Esophagus squamous epithelium (tissue), 5 donors: ENCODE measurements at places on chromosomes 4 and X.

DNA sequence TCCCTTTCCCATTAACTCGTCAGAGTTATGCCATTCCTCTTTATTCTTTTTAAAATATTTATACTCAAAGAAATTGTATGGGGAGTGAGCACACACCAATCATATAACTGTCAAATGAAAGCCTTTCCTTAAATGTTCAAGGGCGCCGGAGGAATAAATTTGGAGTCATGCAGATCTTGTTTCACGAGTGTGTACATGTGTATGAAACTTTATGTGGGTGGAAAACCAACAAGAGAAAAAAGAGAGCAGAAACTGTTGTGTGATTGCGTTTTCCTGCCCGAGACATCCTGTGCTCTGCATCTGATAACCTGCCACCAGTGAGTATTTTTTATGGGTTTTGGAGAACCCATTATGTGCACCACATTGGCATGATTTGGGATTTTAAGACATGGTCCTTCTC lies 88.3 kb downstream of the FHDC1 start:
- peaks cover 28% of the 10 kb centered on the region for H3K4me1 ChIP-seq
- no peak for DNase-seq
- H3K36me3 ChIP-seq, result no peaks in the 10 kb centered on the region
- H3K4me3 ChIP-seq, result no peak overlapping the region

- H3K4me3 ChIP-seq, result no peak overlapping the region
- no peak for DNase-seq
- no peaks in the 10 kb centered on the region for H3K27me3 ChIP-seq
These were observed 18.6 kb upstream of the TEX13B start for GRCh38 chrX:108000751-108001150.

- H3K27me3 ChIP-seq, result no peaks in the 10 kb centered on the region
- no peaks in the 10 kb centered on the region for H3K36me3 ChIP-seq
- no peak overlapping the region for H3K4me3 ChIP-seq
- H3K4me1 ChIP-seq, result peaks cover 47% of the 10 kb centered on the region
- no peak for DNase-seq
- no peak overlapping the region for H3K27ac ChIP-seq
These were observed 14.3 kb downstream of the TEC start for GRCh38 chr4:48255072-48255958.

DNA sequence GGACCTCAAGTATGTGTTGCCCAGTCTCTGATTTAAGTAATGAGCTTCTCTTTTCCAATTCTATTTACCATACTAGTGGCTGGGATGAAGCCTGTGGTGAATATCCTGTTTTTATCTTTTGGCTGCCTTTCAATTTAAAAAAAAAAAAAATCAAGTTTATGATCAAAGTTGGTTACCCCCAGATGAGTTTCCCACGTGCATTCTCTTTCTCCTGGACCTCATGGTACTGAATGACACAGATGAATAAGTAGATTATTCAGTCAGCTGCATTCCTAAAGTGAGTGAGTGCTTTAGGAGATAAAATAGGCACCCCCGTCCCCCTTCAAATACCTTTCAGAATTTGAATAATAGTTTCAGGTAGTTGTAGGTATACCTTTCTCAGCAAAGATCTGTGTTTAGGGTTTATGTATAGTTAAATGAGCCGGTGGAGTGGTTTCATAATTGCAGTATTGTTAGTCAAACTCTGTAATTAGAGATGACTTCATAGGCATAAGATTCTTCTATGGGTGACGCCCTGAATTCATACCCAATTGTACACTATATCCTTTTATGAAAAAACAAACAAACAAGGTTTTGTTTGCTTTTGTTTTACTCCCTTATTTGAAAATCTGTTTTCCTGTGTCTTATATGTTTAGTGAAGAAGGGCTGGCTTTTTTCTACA lies 41.9 kb downstream of the PLS3 start:
- peak overlapping the region; percentile 39 for H3K27ac ChIP-seq
- DNase-seq, result no peak
- no peak overlapping the region for H3K4me3 ChIP-seq
- no peaks in the 10 kb centered on the region for H3K36me3 ChIP-seq
- H3K4me1 ChIP-seq, result peaks cover 11% of the 10 kb centered on the region
- no peaks in the 10 kb centered on the region for H3K27me3 ChIP-seq

- no peaks in the 10 kb centered on the region for H3K27me3 ChIP-seq
- H3K36me3 ChIP-seq, result no peaks in the 10 kb centered on the region
- DNase-seq, result no peak
- no peak overlapping the region for H3K4me3 ChIP-seq
- H3K27ac ChIP-seq, result no peak overlapping the region
These were observed 79.6 kb upstream of the PLAC1 start for GRCh38 chrX:134737721-134738369.

- H3K4me3 ChIP-seq, result no peak overlapping the region
- H3K27ac ChIP-seq, result no peak overlapping the region
- H3K4me1 ChIP-seq, result no peaks in the 10 kb centered on the region
- H3K27me3 ChIP-seq, result no peaks in the 10 kb centered on the region
- DNase-seq, result no peak
- H3K36me3 ChIP-seq, result no peaks in the 10 kb centered on the region
These were observed 1089.8 kb downstream of the PCDH18 start for GRCh38 chr4:136442447-136442846.

DNA sequence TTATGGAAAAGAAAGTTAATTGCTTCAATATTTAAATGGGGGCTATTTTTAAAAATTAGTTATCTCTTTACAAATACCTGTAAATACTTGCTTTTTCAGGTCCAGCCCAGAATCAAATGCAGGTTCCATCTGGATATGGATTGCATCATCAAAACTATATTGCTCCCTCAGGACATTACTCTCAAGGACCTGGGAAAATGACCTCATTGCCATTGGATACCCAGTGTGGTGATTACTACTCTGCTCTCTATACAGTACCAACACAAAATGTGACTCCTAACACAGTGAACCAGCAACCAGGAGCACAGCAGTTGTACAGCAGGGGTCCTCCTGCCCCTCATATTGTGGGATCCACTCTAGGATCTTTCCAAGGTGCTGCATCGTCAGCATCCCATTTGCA lies 29.2 kb downstream of the SEC24B start:
- DNase-seq, result no peak
- peaks cover 27% of the 10 kb centered on the region for H3K4me1 ChIP-seq
- H3K27ac ChIP-seq, result no peak overlapping the region
- peaks cover 10% of the 10 kb centered on the region for H3K36me3 ChIP-seq
- no peaks in the 10 kb centered on the region for H3K27me3 ChIP-seq
- H3K4me3 ChIP-seq, result no peak overlapping the region

DNA sequence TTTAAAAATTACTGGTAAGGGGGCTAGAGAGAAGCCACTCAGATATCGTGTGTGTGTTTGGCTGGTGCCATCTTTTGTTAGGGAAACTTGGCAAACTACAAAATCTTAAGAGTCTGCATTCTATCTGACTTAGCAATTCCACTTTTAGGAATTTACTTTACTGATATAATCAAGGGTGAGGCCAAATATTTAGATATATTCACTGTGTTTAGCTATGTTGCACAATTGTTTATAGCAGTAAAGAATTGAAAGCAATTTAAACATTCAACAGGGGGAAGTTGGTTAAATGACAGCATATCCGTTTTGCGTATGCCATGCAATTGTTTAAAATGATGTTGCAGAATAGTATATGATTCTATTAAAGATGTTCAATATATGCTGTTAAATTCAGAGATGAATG lies 6.4 kb upstream of the HERC3 start:
- no peak overlapping the region for H3K4me3 ChIP-seq
- no peak for DNase-seq
- H3K4me1 ChIP-seq, result no peaks in the 10 kb centered on the region
- no peak overlapping the region for H3K27ac ChIP-seq
- H3K27me3 ChIP-seq, result no peaks in the 10 kb centered on the region

- H3K36me3 ChIP-seq, result no peaks in the 10 kb centered on the region
- H3K4me3 ChIP-seq, result no peak overlapping the region
- H3K4me1 ChIP-seq, result no peaks in the 10 kb centered on the region
- H3K27ac ChIP-seq, result no peak overlapping the region
- no peak for DNase-seq
- no peaks in the 10 kb centered on the region for H3K27me3 ChIP-seq
These were observed 373.6 kb upstream of the NDST3 start for GRCh38 chr4:117660668-117661067.

DNA sequence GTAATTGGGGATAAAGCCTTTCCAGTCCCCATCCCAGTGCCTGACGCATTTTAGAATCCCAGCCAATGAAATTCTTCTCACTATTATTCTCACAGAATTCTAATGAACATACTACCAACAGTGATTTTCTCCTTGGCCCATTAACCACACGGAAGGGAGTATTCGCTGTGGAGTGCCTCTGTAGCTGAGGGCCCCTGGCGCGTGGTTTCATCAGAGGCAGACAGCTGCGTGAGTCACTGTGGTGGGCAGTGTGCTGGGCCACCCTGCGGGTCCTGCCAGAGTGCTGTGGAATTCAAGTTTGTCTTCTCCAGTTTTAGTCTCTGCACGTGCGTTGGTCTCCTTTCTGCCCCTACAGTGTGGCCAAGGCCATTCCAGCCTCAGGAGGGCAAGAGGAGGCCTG lies 335.4 kb upstream of the FAT1 start:
- no peak overlapping the region for H3K4me3 ChIP-seq
- no peaks in the 10 kb centered on the region for H3K36me3 ChIP-seq
- no peaks in the 10 kb centered on the region for H3K4me1 ChIP-seq
- no peak overlapping the region for H3K27ac ChIP-seq
- DNase-seq, result no peak

DNA sequence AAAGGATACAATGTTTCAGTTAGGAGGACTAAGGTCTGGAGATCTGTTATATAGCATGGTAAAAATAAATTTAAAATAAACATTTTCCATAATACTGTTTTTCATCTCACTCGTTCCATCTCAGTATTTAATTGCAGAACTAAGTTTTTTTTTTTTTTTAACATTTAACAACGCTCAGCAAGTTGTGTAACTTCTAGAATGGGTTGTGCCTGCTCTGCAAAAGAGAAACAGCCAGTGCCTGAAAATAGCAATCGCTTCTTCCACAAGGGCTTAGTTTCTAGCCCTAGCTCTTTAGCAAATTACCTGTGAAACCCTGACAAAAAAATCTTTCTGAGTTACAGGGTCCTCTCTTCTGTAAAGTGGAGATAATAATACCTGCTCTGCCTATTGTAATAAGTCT lies 41.9 kb downstream of the CNGA1 start:
- H3K36me3 ChIP-seq, result no peaks in the 10 kb centered on the region
- H3K27ac ChIP-seq, result no peak overlapping the region
- no peaks in the 10 kb centered on the region for H3K27me3 ChIP-seq
- DNase-seq, result no peak
- H3K4me3 ChIP-seq, result no peak overlapping the region

DNA sequence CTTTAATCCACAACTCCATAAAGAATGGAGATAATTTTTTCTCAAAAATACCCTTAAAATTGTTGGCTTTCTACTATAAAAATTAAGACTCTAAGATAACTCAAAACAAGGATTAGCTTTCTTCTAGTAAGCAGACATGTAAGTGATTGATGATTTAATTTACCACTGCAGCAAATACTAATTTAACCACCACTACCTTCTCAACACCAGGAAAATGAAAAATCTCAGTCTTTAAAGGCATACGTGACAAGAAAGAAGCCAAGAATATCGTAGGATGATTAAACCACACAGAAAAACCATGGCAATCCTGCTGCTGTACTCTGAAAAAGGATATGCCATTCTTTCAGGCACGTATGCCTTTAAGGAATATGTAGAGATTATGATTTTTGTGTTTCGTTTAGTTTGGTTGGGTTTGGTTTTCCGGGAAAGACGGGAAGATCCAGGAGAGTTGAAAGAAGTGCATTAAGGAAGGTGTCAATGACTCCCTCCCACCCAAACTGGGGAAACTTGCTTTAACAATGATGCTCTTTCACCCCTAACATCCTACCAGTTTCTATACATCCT lies 881 bp downstream of the LRCH2 start:
- no peak for DNase-seq
- no peaks in the 10 kb centered on the region for H3K36me3 ChIP-seq
- H3K27me3 ChIP-seq, result peaks cover 11% of the 10 kb centered on the region
- peak overlapping the region; percentile 45 for H3K4me3 ChIP-seq
- peak overlapping the region; percentile 78 for H3K27ac ChIP-seq
- no peaks in the 10 kb centered on the region for H3K4me1 ChIP-seq

- peaks cover 7% of the 10 kb centered on the region for H3K4me1 ChIP-seq
- no peak for DNase-seq
- H3K27ac ChIP-seq, result no peak overlapping the region
- H3K4me3 ChIP-seq, result no peak overlapping the region
These were observed 99.8 kb downstream of the TRAPPC11 start for GRCh38 chr4:183758758-183759447.

DNA sequence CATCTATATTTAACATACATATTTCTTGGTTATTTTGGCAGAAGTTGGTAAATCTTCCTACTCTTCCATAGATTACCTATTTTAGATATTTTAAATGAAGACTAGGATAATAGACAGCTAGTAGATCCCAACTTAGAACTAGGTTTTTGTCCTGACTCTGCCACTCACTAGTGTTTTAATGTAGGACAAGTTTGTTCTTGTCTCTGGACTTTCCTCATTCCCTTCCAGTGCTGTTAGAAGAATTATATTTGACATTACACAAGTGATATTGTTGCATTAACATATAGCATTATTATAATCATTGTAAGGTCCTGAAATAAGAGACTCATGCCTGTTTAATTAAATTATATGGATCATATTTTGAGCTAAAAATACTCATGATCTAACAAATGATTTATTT lies 24.1 kb upstream of the ALB start:
- DNase-seq, result no peak
- H3K4me1 ChIP-seq, result no peaks in the 10 kb centered on the region
- no peaks in the 10 kb centered on the region for H3K36me3 ChIP-seq
- no peak overlapping the region for H3K4me3 ChIP-seq

DNA sequence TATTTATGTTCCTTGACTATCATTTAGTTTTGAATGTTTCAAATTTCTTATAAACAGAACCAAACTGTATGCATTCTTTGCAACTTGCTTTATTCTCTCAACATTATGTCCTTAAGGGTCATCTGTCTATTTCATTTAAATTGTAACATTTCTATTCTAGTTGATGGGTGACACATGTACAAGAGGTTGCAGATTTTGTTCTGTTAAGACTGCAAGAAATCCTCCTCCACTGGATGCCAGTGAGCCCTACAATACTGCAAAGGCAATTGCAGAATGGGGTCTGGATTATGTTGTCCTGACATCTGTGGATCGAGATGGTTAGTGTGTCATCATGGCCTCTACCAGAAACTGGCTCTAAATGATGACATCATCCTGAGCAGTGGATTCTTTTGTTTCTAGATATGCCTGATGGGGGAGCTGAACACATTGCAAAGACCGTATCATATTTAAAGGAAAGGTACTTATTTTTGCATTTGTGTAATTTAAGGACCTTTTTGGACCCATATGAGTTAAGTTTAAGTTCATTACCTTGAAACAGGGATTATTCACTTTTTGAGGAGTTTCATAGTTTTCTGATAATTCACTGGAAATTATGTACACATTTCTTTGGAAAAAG lies 6.1 kb downstream of the LIAS start:
- no peak overlapping the region for H3K27ac ChIP-seq
- H3K4me3 ChIP-seq, result no peak overlapping the region
- H3K4me1 ChIP-seq, result peaks cover 6% of the 10 kb centered on the region
- no peak for DNase-seq
- H3K36me3 ChIP-seq, result peaks cover 61% of the 10 kb centered on the region

DNA sequence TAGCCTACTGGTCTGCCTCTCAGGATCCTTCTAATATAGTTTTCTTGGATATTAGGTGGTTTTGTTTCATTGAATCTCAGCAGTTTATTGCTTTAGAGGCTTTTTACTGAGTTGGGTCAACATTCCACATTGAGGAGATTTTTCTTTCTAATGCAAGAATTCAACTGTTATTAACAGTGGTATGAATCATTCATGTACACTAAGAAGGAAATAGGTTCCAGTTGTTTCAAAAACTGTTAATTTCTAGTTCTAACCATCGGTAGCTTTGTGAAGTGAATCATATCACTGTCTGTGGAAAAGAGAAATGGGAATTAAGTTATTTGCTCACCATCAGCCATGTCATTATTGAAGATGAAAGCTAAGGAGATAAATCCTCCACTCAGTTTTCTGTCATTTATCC lies 331.5 kb downstream of the RPA4 start:
- no peaks in the 10 kb centered on the region for H3K27me3 ChIP-seq
- no peaks in the 10 kb centered on the region for H3K4me1 ChIP-seq
- DNase-seq, result no peak
